ENCODE measurements at places on chromosomes 5 and 9.

DNA sequence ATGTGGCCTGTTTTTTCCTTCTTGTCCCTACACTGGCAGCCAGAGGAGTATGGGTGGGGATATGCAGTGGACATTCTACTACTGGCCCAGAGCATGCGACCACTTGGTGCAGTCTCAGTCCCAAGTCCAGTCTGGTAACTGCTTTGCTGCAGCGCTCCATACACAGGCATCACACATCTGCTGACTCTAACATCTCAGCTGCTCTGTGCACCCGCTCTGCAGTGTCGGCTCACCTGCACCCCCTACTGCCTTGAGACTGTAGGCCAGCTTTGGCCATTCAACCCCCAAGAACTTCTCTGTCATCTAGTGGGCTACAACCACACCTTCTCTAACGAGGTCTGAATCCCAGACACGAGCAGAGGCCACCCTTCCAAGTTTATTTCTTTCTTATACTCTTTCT, 46.4 kb upstream of the SLCO6A1 start:
- no peak for DNase-seq

- no peak for DNase-seq
These were observed 608 bp downstream of the ELOVL7 start for GRCh38 chr5:60843386-60843935.

DNA sequence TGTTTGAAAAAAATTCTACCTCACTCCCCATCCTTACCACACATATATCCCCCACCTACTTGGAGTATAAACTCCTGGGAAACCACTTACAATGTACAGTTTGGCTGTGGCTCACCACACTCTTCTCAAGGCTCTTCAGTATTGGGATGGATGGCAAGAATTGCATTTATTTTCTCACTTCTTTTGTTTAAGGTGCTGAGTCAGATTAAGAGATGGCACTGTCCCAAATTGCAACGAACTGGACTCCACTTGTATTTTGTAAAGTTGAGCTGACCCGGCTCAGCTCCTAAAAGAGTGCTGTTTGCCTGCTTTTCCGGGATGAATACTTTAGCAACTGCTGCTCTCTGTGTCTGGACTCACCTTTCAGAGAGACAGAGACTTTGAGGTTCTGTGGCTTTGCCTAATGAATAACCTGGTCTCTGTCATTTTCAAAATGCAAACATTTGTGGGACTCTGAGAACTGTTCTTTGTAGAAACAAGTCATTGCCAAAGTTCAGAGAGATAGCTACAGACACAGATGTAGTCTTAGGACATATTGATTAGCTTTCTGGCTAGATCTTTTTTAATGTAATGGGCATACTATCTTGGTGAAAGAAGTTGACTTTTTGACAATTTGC, 42.2 kb downstream of the PPP2R2B start:
- no peak for DNase-seq

DNA sequence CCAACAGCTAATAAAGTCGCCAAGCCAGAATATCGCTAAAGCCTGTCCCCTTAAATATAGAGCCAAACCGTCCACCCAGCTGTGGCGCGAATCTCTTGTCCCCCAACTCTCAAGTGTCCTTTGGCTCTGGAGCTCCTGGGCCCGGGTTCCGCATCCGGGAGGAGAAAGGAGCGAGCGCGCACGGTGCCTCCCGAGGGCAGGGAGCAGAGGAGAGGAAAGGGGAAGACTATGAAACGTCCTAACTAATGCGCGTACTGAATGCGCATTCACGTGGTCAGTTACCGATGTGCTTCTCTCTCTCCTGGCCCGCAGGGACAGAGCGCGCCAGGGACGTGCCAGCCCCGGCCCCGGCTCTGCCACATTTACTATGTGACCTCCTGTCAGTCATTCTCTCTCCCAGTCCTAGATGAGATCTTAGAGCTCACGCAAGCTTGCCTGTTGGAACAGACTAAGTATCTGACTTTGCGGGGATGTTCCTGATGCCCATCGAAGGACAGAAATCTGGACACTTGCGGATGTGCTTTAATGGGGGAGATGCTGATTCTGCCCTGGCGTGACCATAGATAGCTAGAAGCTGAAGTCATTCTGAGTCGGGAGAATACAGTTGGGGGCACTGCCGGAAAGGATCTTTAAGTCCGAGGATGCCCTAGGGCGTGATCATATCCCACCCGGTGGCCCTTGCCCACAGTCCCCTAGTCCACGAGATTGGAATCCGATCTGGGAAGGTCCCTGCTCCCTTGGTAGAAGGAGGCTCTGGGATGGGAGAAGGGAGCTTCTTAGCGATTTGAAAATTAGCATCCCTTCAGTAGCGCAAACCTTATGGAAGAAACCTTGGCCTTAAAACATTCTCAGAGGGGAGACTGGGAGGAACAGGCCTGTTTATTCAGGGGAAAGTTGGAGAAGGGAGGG, 5.7 kb upstream of the EBF1 start:
- DNase-seq: no peak
